ENCODE measurements at places on chromosomes 1 and 21. TPM values are rescaled to one million over a fixed set of nuclear protein-coding genes. Genes with fewer than 3 reads are reported as not detected.

The VANGL2 gene
- total RNA-seq = 0.06 TPM

The SHE gene
- not detected for total RNA-seq

The NBPF9 gene
- 16.7 TPM for total RNA-seq

The KRTAP11-1 gene
- not detected for total RNA-seq

The BARHL2 gene
- total RNA-seq = not detected

The LMX1A gene
- not detected for total RNA-seq

The TFAP2E gene
- 1.8 TPM for total RNA-seq

The FCGR3A gene
- total RNA-seq = 1.9 TPM

The TAL1 gene
- total RNA-seq = not detected

The DFFB gene
- 15.8 TPM for total RNA-seq

The CAMSAP2 gene
- total RNA-seq = 0.83 TPM

The PTPRF gene
- 1.8 TPM for total RNA-seq

The OR2T29 gene
- not detected for total RNA-seq

DNA sequence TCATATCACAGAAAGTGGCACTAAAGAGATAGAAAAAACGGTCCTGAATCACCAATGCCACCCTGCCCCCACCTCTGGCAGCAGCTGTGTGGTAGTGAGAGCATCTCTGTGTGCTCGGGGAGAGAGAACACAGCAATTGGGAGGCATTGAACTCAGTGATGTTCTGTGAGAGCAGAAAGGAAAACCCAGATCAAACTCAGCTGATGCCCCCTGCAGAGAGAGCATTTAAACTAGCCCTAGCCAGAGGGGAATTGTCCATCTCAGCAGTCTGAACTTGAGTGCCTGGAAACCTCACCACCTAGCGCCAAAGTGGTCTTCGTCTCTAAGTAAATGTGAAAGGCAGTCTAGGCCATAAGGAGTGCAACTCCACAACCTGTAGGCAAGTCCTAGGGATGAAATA, 21.3 kb downstream of the SLC44A5 start:
- DNase-seq = no peak

DNA sequence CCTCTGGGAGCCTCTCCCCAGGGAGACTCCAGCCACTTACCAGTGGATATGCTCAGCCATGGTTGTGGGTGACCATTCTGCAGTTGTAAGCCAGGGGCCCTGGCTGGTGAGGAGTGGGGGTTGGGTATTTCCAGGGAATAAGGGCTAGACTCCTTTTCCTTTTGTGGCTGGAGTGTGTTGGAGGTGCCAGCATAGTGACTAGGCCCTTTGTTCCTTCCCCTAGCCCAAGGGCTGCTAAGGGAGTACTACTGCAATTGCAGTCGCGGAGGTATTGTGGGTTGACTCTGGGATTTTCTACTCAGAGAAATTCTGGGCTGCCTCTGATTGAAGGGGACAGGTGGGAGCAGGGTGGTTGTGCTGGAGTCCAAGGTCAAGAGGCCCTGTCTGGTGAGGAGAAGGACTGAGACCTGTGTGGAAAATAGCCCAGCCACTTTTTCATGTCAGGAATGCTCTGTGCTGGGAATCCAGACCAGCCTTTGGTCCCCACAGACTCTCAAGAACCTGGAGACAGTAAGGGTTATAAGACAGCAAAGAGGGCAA, 43.1 kb downstream of the MROH9 start:
- DNase-seq = no peak

GRCh38 chr1:35834218-35834617, 26.4 kb downstream of the AGO4 start:
- no peak for DNase-seq

GRCh38 chr1:13624526-13624925, 40.9 kb downstream of the PDPN start:
- DNase-seq = no peak

DNA sequence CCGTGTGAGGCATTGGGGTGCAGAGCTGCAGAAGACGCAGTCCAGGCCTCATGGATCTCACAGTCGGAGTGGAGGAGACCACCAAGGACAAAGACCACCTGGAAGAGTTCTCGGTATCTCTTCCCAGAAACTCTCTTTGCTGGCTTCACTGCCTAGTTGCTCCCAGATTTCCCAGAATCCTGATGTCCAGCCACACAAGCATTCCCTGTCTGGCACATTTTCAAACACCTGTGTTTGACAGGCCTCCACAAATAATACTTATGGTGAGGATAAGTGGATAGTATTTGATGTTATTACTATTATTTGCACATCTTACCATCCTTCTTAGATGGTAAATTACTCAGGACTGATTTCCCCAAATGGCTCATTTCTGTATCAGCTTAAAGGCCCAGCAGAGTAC, 27.7 kb upstream of the KANK4 start:
- DNase-seq = no peak

- DNase-seq = no peak
Measured at GRCh38 chr1:115476616-115477015, 138.6 kb upstream of the NGF start.

DNA sequence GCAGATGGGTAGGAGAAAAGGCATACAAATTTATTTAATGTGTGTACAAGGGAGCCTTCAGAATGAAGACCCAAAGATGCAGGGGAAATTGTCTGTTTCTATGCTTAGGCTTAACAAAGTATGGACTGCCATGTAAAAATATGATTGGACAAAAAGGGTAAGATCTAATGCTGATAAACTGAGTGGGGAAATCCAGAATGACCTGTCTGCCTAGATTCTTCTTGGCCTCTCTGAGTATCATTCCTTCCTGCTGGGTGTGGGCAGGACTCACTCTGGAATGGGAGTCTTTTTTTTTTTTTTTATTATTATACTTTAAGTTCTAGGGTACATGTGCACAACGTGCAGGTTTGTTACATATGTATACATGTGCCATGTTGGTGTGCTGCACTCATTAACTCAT, 61.0 kb downstream of the IGSF5 start:
- DNase-seq = no peak

DNA sequence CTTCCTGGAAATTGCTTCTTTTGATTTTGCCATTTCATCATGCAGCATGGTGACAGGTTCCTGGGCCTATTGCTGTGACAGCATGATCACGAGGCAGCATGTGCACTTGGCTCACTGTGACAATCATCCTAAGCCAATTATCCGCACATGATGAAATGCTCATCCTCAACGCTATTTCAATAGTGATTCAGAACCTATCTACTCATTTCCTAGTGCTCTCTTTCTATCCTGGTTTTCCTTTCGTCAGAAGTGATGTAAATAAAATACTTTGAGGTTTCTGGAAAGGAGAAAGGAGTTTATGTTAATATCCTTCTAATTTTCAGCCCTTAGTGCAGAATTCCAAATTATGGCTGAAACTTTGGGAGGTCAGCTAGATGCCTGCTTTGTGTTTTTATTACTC, 110.6 kb upstream of the ADAMTS5 start:
- no peak for DNase-seq

GRCh38 chr1:213057264-213058059, 6.4 kb downstream of the RPS6KC1 start:
- DNase-seq = no peak

GRCh38 chr21:44932408-44933181, 7.2 kb upstream of the SLX9 start:
- peak; percentile 89 for DNase-seq

DNA sequence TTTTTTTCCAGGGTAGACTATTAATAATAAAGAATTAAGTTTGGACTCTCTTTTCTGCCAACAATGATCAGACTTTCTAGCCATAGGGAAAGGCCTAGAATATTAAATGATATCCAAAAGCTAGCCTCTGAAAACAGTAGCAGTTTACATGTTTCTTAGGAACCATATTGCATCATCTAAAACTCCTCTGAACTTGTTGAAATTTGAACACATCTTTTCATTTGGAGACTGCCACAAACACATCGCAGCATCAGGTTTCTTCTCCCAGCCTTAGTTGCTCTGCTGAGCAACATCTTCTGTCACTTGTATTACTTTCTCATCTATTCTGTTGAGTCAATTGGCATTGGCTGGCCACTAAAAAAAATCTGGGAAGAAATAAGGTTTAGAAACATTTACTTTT, 63.2 kb upstream of the GNG4 start:
- no peak for DNase-seq

DNA sequence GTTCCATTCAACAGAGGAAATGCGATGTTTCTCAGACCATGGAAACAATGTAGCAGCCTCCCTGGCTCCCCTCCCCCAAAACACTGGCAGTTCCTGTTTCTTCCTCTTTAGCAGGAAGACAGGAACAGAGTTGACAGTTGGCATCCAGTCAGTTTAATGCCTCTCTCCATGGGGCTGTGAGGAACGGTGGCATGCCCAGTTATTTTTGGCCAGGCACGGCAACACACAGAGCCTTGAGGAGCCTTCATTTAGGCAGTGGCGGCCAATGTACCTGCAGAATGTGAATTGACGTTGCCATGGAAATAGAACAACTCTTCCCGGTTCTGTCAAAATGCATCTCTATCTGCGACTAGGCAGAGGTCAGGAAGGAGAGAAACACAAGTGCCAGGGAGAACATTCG, 330.6 kb downstream of the DSCAM start:
- no peak for DNase-seq

DNA sequence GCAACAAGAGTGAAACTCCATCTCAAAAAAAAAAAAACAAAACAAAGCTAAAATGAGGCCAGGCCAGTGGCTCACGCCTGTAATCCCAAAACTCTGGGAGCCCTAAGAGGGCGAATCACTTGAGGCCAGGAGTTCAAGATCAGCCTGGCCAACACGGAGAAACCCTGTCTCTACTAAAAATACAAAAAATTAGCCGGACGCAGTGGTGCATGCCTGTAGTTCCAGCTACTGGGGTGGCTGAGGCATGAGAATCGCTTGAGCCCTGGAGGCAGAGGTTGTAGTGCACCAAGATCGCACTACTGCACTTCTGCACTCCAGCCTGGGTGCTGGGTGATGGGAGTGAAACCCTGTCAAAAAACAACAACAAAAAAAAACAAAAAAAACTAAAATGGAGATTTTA, 191.2 kb upstream of the SGIP1 start:
- DNase-seq = no peak

- no peak for DNase-seq
Measured at GRCh38 chr1:37865348-37866120, 6.1 kb upstream of the MTF1 start.

GRCh38 chr1:63435161-63435560, 67.7 kb downstream of the ALG6 start:
- DNase-seq = no peak

- no peak for DNase-seq
Measured at GRCh38 chr1:18781031-18781430, 78.4 kb downstream of the TAS1R2 start.

GRCh38 chr1:213315571-213315970, 264.5 kb downstream of the RPS6KC1 start:
- no peak for DNase-seq

GRCh38 chr1:31591425-31592093, 15.2 kb downstream of the TINAGL1 start:
- DNase-seq = no peak

GRCh38 chr1:56149761-56150160, 429.6 kb downstream of the PLPP3 start:
- DNase-seq = no peak

GRCh38 chr1:207848234-207848633, 62.7 kb downstream of the CD34 start:
- DNase-seq = no peak

DNA sequence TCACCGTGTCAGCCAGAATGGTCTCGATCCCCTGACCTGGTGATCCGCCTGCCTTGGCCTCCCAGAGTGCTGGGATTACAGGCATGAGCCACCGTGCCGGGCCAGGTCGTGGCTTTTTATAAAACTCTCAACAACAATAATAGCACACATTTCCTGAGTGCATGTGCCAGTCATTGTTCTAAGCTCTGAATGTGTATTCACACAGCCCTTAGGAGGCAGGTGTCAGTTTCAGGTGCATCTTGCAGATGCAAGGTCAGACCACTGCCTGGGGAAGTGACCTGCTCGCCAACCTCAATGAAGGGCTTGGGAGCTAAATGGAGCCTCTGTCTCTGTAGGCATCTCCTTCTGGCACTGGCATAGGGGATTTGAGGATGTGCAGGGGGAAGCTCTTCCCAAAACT, 1.6 kb upstream of the LEFTY2 start:
- no peak for DNase-seq

DNA sequence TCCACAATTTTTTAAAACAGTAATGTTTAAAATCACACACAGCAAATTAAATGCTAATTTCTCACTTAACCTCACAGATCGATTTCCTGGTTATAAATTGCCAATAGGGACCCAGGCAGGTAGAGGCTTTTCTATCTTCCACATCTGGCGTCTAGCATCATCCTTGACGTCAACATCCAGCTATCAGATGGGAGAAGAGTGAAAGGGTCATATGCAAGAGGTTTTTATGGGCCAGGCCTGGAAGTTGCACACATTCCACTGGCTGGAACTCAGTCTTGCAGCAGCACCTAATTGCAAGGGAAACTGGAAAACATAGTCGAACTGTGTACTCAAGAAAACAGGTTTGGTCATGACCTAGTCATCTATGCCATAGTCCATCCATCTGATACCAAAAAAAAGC, 6.0 kb upstream of the EEIG2 start:
- DNase-seq = no peak

DNA sequence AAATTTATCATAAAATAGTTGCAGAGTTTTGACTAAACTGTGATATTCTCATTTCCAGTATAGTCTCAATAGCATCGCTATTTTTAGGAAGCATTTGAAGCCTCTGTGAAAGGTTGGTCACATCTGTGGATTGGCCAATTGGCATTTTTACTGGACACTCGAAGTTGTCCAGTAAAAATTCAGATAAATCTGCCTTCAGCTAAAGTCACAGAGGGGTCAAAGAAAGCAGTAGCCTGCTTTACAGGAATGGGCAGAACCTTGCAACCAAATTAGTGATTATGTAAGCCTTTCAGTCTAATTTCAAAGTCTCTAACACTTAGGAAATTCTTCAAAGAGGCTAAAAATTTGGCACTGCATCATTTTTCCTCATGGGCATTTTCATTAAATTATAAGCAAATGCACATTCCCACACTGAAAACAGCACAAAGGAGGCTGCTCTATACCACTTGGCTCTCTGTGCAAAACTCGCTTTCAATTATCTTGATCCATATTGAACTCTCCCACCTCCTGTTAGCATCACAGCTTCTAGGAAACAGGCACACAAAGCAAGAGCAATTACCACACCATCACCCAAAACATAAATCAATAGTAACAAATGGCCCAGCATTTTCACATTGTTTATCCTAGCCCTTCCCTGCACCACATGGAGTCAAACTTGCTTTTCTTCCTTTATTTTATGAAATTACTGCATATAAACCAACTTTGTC, 318.5 kb upstream of the DUSP10 start:
- no peak for DNase-seq

- no peak for DNase-seq
Measured at GRCh38 chr1:100433563-100433962, 81.3 kb downstream of the CDC14A start.

Measured in activated naive CD8-positive, alpha-beta T cell treated with anti-CD3 and anti-CD28 coated beads, Interleukin-2, amount 10 ng/mL, durations not matched to agents 7 days and 5 days (primary cell).